ENCODE measurements at places on chromosomes 5 and 9.
A peak's percentile ranks its signal among the peaks of the same experiment; 100 is the strongest.

- no peak for DNase-seq
Observed at GRCh38 chr5:51384281-51384840, 1.1 kb downstream of the ISL1 start.

DNA sequence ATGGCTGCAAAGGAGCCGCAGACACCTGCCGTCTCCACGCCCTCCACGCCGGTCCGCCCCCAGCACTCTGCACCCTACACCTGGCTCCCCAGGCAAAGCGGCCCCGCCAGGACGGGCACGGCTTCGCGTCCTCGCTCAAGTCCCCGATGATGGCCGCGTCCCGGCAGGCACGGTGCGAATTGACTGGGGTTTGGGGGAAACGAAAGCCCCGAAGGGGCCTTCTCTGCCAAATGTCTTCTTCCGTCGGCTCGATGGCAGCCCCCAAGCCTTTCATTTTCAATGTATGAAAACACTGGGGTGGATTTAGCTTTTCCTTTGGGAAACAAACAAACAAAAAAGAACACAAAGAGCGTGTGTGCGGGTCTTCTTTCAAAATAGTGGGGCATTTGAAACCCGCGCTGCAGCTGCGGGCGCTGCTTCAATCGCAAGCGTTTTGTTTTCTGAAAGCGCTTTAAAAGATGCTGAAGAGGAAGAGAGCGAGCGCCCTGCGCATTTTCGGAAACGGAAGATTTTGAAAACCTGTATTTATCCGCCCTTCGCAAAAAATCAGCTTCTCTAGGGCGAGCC lies 160.0 kb downstream of the RMI1 start:
- DNase-seq = peak; percentile 52

DNA sequence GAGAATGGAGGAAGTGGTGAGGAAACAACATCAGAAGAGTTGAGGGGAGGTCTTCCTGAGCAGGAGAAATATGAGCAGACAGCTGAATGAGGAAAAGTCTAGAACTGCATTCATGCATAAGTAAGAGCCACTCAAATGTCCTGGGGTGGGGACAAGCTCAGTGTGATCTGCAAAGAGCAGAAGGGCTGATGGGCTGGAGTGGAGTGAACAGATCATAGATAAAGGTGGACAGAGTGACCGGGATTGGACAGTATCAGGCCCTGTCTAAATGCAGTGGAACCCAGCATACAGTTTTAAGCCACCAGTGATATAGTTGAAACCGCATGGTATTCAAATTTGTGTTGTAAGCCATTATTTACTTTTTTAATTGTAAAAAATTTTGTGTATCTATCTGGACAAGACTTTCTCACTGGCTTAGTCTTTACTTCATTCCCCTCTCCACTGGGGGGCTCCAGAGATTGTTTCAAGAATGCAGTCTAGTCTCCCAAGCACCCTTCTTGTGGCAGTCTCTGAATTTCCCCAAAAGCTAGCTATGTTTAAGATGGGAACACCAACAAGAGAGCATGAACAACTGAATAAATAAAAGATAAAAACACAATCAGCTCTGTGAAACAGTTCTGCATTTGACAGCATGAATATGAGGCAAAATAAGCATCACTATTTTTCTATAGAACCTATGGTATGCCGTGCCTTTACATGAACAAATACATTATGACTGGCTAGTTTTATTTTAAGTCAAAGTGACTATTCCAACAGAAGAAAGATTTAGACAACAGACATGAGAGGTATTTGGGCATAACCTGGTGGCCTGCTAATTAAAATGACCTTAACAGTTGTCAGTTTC lies 10.7 kb upstream of the STK32A start:
- peak; percentile 29 for DNase-seq

DNA sequence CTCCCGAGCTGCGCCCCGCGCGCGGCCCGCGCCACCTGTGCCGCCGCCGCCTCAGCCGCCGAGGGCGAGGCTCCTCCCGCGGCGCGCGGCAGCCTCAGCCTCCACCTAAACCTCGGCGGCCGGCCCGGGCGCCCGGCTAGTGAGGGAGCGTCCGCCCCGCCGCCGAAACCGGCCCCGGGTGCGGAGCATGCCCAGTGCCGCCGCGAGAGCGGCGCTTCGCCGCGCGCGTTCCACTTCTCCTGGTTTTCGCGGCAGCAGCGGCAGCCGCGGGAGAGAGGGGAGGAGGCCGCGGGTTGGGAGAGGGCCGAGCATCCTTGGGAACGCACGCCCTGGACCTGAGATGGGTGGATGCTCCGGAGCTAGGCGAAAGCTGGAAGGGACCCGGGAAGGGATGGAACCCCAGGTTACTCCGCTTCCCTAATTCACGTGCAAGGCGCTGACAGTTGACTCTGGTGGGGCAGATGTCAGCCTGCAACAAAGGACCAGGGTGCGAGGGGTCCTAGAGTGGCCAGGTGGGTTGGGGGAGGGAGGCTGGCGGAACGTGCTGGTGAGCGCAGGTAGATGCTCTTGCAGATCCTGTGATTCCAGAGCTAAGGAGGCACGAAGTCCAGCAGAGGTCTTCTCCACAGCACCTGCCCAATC lies at the start of gene CTNND2:
Gene CTNND2, minus strand, starts transcription at position 182 of the 642 bp plus-strand sequence. CDS start 593 bp downstream, outside the sequence.
- peak; percentile 83 for DNase-seq

DNA sequence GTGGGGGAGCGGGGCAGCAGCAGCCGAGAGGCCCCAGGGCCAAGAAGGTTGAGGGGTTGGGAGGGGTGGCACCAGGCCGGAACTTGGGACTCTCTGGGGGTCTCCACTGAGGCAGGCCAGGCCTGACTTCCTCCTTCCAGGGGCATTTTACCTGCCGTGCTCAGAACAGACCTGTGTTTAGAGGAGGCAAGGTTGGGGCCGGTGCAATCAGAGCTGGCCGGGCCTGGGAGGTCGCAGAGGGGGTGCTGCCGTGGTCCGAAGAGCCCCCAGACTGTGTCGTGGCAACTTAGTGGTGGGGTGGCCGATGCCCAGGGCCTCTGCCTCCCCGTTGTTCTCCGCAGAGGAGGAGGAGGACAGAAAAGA lies 21.8 kb downstream of the GLT6D1 start:
- DNase-seq = no peak

DNA sequence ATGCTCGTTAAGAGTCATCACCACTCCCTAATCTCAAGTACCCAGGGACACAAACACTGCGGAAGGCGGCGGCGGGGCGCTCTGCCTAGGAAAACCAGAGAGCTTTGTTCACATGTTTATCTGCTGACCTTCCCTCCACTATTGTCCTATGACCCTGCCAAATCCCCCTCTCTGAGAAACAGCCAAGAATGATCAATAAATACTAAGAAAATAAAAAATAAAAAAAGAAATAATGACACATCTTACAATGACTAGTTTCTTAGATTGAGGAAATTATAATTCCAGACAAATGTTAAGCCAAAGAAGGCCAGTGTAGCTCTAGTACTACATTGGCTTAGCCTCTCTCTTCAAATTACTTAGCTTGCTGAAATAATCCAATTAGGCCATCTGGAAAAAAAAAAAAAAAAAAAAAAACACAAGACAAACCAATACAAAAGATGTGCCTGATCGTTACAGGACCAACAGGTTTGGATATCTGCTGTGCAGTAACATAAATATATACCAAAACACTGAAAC lies 58.0 kb downstream of the ANXA2R start:
- no peak for DNase-seq

DNA sequence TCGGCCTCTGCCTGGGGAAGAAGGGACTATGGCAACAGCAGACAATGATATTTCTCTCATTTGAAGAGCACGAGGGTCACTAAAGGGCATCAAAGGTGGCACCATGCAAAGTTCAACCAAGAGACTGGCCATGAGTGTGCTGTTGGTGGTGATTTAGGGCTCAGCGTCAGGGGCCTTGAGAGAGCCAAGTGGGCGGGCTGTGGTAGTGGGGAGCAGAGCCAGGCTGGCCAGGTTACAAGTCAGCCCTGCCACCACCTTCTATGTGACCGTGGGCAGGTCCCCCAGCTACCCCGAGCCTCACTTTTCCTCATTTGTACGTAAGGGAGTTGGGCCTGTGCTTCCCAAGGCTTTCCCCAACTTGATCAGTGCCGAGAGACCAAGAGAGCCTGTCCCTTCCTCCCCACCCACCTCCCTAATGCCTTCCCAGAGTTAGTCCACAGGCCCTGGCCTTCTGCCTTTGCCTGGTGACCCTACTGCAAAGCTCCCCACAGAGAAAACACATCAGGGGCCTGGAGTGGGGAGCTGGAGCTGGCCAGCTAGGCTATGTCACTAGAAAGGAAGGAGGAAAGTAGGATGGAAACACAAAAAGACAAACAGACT lies 104.3 kb downstream of the PDE6A start:
- no peak for DNase-seq

DNA sequence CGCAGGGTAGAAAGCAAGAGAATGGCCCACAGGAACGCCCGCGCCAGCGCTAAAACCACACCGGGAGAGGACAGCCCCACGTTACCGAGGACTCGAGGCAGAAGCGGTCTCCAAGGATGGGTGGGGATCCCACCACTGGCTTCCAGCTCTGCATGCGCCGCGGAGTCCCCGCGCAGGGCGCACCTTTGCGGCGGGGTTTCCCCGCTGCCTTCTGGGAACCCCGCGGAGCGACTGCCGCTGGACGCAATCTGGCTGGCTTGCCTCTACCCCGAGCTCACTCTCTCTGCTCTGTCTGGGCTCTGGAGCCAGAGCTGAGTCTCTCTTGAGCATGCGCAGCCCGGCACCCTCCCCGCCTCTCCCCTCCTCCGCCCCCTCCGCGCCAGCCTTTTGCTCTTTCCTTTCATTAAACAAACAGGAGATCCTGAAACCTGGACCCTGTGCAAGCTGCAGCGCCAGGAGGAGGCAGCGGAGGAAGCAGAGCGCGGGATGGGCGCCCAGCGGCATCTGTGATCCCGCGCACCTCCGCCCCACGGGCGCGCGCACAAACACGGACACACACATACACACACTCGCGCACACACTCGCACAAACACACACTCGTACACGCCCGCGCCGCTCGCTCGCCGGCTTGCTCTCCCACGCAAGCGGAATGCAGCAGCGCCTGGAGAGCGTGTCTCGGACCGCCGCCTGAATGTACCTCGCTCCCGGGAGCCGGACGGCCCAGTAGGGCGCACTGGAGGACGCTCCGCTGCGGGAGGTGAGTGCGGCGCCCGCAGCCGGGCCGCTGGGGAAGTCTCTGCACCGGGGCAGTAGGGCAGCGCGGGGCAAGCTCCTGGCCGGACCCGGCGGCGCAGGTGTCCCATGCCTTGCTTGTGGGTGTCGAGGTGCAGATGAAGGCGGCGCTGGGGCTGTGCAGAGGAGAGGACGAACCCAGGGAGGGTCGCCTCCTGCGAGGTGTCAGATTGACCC lies at the start of gene PLPPR1:
Gene PLPPR1, plus strand, starts transcription at position 382 of the 969 bp plus-strand sequence.
- peak; percentile 90 for DNase-seq

DNA sequence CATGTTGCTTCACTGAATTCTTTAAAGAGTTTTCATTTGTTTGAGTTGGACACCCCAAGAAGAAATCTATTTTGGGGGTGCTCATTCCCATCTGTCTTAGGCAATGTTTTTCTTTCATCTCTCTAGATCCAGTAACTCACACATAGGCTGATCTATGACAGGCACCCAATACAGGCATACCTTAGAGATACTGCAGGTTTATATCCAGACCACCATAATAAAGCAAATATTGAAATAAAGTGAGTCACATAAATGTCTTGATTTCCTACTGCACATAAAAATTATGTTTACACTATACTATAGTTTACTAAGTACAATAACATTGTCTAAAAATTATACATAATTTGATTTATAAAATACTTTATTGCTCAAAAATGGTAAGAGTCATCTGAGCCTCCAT lies 364.5 kb downstream of the MTRR start:
- DNase-seq = no peak

GRCh38 chr9:3963643-3964369 lies 336.1 kb downstream of the GLIS3 start:
- no peak for DNase-seq

DNA sequence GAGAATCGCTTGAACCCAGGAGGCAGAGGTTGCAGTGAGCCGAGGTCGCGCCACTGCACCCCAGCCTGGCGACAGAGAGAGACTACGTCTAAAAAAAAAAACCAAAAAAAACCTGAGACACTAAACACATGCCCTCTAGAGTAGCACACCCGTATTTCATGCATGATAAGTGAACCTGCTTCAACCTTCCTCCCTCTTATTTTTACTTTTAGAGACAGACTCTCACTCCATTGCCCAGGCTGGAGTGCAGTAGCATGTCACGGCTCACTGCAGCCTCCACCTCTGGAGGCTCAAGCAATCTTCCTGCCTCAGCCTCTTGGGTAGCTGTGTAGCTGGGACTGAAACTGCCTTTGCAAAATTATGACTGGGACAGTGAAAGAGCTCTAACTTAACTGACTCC lies 17.6 kb upstream of the NANS start:
- DNase-seq = no peak

- no peak for DNase-seq
Observed at GRCh38 chr9:14054096-14054495, 259.8 kb downstream of the NFIB start.

- DNase-seq = no peak
Observed at GRCh38 chr9:136777359-136777758, 13.0 kb upstream of the LCN15 start.

- no peak for DNase-seq
Observed at GRCh38 chr9:74122661-74123060, 374.5 kb upstream of the RORB start.

DNA sequence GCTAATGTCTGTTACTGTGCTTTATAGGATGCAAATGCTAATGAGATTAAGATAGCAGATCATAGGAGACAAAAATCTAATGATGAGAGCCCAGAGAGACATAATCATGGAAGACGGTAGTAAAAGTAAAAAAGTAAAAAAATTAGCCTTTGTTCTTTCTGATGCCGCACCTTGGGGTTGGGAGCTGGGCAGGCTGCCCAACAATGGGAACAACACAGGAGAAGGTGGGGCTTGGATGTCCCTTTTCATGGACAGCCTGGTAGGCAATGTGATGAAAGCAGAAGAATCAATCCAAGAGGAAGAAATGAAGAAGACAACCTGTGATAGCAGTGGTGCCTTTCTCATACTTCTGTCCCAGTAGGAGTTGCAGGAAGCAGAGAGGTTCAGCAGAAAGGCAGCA lies 57.2 kb downstream of the RAB14 start:
- no peak for DNase-seq

DNA sequence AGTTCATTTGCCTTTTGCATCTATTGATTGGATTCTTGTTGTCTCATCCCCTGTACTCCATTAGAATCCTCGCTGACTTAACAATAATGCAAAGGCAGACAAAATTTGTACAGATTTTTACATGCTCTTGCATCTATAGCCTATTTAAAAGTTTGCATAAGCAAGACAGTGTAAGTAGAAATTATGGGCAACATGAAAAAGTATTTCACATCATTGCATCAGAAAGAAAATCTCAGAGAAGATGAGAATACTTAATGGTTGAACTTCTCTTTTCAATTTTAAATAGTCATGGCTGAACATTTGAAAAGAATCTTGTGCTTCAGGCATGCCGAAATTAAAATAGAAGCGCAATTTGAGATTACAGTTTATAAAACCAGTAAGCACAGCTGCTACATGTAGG lies 226.4 kb downstream of the EFNA5 start:
- DNase-seq = no peak

- no peak for DNase-seq
Observed at GRCh38 chr5:108728566-108729241, 19.0 kb upstream of the FER start.

DNA sequence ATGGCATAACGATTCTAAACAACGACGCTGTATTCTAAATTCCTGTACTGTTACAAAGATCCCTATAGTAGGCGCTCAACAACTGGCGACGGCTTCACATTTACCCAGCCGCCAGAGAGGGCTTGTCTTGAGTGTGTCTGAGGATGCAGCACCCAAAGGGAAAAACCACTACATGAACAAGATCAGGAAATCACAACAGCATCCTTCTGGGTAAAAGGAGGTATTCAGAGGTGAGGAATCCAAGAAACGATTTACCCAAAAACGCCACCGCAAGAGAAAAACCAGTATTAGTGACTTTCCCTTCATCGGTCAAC lies 711 bp downstream of the TTC33 start:
- peak; percentile 47 for DNase-seq

GRCh38 chr5:14760548-14761002 lies 96.1 kb downstream of the OTULIN start:
- DNase-seq = no peak

Measured in nephron progenitor cell (in vitro differentiated cells).